ENCODE measurements at places on chromosomes 3 and 15.

- no peak for DNase-seq
These were observed 375.1 kb downstream of the FOXP1 start for GRCh38 chr3:71208211-71209095.

- DNase-seq = no peak
These were observed 355.0 kb downstream of the ERC2 start for GRCh38 chr3:56113231-56113630.

DNA sequence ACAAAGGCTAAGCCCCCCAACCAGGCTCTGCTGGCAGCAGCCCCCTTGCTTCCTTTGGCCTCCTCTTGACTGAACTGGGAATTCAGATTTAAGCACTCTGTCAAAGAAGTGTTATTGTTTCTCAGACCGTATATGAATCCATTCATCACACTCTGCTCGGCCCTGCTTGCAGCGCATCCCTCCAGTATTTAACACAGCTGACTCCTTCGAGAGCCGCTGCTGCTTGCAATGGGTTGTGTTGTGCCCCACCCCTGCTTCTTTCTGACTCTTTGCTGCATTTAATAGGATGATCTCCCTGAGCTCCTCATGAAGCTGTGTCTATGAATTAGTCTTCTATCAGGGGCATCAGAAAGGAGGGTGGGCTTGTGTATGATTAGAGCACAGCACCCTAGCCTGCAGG, 31.2 kb downstream of the C3orf20 start:
- DNase-seq = no peak

DNA sequence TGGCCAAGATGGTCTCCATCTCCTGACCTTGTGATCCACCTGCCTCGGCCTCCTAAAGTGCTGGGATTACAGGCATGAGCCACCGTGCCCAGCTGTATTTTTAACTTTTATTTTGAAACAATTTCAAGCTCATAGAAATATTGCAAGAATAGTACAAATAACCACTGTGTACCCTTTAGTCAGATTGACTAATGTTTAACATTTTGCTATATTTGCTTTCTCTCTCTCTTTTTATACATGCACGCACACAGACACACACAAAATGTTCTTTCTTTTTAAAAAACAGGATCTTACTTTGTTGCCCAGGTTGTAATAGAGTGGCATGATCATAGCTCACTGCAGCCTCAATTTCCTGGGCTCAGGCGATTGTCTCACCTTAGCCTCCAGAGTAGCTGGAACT, 25.5 kb upstream of the DPPA4 start:
- no peak for DNase-seq

DNA sequence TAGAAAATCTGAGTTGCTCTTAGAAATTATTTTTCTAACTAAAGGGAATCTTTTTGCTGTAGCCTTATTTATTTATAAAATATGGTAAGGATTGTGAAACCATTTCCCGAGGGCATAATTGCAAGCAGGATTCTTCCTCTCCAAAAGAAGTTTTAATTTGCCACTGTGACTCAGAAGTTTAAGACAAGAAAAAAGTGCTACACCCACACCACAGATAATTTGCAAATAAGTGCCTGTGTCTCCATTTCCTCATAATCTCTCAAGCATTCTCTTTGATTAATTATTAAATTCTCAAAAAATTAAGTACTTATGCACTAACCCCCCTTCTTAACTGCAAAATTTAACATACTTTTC, 43.6 kb downstream of the RASA2 start:
- no peak for DNase-seq

GRCh38 chr3:25113891-25114290, 314.2 kb upstream of the RARB start:
- DNase-seq = no peak

Data from H54 (cell line).